ENCODE measurements at places on chromosomes 12 and 14.

GRCh38 chr12:68013181-68013580, 23.9 kb downstream of the IFNG-AS1 start:
- no peak for DNase-seq

GRCh38 chr14:68791078-68791901, 1.6 kb downstream of the ZFP36L1 start:
- DNase-seq, result no peak

DNA sequence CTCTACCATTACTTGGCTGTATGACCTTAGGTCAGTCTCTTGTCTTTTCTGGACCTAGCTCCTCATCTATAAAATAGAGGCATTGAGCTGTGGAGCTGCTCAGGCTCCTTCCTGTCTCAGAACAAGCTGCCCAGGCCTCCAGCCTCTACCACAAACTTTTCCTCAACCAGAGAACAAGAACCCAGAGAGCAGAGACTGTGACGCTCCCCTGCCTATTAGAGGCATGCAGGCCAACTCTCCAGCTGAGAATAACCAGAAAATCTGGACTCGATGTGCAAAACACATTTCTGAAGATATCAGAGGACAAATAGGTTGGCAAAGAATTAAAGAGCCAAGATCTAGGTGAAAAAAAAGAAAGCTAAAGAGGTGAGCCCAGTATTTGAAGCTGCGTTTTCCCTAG, 17.8 kb upstream of the PNMA1 start:
- DNase-seq, result no peak

- DNase-seq, result no peak
These were observed 74.8 kb downstream of the PRKAB1 start for GRCh38 chr12:119742700-119743099.

DNA sequence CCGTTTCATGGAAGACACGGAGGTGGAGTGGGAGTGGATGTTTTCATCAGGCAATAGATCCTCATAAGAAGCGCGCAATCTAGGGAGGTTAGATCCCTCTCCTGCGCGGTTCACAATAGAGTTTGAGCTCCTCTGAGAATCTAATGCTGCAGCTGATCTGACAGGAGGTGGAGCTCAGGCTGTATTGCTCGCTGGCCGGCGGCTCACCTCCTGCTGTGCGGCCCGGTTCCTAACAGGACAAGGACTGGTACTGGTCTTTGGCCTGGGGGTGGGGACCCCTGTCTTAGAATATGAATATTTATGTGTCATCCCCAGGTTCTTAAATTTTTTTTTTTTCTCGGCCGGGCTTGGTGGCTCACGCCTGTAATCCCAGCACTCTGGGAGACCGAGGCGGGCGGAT, 36.7 kb downstream of the PRICKLE1 start:
- DNase-seq, result no peak

DNA sequence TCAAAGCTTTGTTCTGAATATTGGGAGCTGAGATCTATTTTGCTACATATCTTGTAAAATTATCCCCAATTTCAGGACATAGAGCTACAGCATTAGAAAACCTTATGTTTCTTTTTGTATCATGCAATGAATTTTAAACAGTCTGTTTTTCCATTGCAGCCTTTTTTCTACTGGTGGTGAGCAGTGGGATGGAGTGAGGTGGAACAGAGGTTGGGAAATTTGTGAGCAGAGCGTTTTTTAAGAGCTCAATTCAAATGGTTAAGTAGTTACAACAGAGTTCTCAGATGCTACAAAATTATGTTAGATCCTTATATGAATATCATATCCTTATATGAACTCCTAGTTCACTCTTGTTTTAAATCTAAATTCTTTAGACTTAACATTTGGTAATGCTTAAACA, 139.0 kb upstream of the PLEKHG7 start:
- DNase-seq, result no peak

- no peak for DNase-seq
These were observed 28.7 kb downstream of the CCDC85C start for GRCh38 chr14:99575043-99576023.

DNA sequence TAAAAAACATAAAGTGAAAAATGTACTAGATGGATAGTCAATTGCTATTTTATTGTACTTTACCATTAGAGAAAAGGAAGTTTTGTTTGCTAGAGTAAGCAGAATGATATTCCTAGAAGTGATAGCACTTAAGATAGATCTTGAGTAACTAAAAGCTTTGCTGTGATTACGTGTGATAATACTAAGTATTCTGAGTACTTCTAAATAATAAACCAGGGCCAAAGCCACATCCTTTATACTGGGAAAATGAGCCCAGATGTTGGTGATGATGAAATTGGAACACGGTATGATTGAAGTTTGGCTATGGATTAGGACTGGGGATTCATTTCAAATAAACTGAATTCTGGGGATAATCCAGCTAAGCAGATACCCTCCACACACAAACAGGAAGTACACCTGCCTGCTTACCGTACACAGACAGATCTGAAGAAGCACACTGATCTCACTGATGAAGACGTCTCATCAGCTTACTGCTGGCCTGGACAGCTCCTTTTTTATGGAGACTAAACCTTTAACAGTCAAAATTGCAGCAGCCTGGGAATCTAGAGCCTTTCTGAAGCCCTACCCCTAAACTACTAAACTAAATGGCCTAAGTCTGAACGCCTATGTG, 199.8 kb downstream of the LRFN5 start:
- no peak for DNase-seq

- no peak for DNase-seq
These were observed 107.2 kb downstream of the UNC79 start for GRCh38 chr14:93537951-93538350.

- no peak for DNase-seq
These were observed 288.7 kb upstream of the FLRT2 start for GRCh38 chr14:85241022-85241855.

DNA sequence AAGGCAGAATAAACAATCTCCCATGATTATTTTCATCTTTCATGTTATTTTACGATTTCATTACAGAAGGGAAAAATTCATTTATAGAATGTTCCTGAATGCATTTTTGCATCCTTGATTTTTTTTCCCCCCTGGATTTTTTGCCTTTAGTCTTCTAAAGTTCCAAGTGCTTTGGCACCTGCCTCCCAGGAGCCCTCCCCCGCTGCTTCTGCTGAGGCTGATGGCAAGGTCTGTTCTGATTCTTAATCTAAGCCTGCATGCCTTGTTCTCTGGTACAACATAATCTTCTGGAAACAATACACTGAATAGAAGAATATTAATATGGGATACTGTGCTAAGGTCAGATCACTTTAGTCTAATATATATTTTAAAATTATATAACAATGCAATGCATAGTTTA, 18.0 kb downstream of the YARS2 start:
- DNase-seq, result no peak

- DNase-seq, result no peak
These were observed 384.0 kb downstream of the TMEM121 start for GRCh38 chr14:105910426-105910825.

DNA sequence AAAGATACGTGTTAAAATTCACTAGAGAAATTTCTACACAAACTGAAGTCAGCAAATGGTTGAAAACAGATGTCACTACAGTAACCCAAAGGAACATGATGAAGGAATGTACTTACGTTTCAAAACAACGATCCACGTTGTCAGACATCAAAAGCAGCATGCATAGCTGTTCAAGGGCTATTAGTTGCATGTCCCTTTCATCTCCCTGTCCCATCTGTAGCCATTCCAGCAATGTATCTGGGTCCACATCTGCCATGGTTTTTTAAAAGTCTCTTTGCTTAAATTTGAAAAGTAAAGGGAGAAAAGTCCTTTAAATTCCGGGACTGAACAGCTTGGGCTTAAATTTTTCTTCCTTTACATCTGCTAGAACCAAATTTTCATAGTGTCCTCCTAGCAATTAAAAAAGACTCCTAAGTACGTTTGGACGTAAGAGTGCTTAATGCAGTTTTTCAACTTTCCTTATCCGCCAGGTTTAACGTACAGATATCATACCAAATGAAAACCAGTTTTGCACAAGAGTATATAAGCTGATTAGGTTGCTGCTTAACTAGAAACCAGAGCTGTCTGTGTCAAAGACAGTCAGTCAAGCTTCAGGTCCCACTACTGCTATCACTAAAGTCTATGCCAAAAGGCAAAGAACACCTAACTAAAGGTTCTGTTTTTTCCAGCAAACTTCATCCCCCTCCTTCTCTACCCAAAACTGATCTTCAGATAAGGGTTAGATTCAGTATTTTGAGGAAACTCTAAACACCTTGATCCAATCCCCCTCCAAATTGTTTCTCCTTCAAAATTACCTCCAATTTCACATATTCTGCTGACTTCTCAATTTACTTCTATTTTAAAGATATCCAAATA, 1.7 kb downstream of the HECTD1 start:
- peak; percentile 49 for DNase-seq

DNA sequence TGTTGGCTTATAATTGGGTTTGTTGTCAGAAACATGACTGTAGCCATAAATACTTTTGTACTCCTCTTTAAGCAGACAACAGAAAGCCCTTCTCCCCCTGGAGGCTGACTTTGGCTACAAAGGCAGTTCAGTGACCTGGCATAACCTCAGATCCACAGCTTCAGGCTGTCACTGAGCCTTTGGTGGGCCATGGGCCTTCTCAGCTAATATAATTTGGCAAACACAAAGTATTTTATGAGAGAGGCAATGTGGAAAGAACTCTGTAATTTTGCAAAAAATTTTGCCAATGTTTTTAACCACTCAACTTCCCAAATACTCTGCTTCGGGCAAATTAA, 15.5 kb upstream of the MGP start:
- DNase-seq, result no peak

DNA sequence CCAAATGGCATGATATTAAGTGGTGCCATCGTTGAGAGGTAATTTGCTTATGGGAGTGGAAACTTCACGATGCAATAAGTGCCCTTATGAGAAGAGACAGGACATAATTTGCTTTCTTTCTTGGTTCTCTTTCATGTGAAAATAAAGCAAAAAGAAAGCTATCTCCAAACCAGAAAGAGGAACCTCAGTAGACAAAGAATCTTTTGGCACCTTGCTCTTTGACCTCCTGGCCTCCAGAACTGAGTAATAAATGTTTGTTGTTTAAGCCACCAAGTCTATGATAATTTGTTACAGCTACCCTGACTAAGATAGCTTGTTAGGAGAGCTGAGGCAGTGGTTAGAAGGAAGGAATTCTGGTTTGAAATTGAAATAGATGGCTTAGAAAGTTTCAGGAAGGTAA, 39.6 kb downstream of the CCER1 start:
- no peak for DNase-seq

DNA sequence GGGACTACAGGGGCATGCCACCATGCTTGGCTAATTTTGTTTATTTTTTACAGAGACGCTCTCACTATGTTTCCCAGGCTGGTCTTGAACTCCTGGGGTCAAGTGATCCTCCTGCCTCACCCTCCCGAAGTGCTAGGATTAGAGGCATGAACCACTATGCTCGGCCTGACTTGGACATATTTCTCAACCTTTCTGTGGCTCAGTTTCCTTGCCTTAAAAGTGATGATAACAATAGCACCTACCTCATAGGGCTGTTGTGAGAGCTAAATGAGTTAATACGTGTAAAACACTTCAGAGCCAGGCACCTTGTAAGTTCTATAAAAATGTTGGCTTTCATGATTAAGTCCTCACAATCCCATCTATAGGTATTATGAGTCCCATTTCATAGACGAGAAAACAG, 89.2 kb upstream of the METAP2 start:
- no peak for DNase-seq
